Left hindlimb (tissue), 1 donor: ENCODE measurements at places on chromosomes 5 and 9.

DNA sequence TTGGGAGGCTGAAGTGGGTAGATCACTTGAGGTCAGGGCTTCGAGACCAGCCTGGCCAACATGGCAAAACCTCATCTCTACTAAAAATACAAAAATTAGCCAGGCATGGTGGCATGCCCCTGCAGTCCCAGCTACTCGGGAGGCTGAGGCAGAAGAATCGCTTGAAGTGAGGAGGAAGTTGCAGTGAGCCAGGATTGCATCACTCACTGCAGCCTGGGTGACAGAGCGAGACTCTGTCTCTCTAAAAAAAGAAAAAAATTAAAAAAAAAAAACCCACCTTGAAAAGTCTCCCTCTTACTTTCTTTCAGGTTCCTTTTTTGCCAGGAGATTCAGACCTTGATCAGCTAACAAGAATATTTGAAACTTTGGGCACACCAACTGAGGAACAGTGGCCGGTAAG lies 34.2 kb downstream of the CDK7 start:
- no peak for DNase-seq

DNA sequence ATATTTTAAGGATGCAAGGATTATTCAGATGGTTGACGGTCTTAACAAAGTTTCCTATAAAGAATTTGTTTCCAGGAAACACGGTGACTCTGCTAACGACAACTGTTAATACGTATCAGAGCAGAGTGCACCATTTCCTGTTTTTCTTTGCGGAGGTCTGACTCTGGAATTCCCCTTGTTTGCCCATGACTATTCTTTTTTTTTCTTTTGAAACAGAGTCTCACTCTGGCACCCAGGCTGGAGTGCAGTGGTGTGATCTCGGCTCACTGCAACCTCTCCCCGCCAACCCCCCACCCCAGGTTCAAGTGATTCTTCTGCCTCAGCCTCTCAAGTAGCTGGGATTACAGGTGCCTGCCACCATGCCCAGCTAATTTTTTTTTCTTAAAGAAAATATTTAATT lies 115.9 kb downstream of the CDC42SE2 start:
- no peak for DNase-seq

DNA sequence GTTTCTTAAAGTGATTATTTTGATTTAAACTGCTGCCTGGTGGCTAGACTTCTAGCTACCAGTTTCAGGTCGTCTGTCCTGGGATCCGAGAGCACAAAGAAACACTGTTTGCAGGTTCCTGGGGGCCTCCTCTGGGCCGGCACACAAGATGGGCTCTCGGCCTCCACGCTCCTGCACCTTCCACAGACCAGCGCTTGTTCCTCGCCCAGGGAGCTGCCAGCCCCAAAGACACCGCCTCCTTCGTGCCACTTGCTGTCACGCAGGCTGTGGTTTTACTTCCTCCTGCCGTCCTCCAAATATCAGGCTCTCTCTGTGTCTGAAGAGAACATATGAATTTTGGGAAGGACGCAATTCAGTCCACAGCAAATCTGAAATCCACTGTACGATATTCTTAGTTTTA lies 105.8 kb downstream of the ROR2 start:
- DNase-seq: peak; percentile 72

GRCh38 chr9:114587345-114588202 lies at the start of gene ATP6V1G1:
TSS of gene ATP6V1G1 (plus strand) at chr9:114587769. CDS start at chr9:114587839, 70 bp downstream.
- peak; percentile 99 for DNase-seq
